ENCODE measurements at places on chromosomes 2 and 18.

- no peak for DNase-seq
Observed at GRCh38 chr18:78304192-78305164, 675.1 kb upstream of the SALL3 start.

- DNase-seq: no peak
Observed at GRCh38 chr2:215930505-215931253, 82.7 kb downstream of the MREG start.

- peak; percentile 35 for DNase-seq
Observed at GRCh38 chr2:163401481-163401880, 334.3 kb downstream of the FIGN start.

DNA sequence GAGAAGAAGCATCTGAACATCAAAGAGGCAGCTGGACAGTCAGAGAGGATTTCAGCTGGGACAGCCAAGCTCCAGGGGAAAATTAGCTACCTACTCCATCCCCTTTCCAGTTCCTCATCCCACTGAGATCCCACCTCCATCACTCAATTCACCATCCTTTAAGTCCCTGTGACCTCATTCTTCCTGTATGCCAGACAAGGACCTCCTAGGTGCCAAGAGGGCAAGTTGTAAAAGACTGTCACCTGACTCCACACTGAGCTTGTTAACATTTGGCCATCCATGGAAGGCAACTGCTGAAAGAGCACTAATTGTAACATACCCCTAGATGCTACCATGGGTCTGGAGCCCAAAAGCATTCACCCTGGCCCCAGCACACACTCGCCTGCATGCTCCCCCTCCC is 97.8 kb downstream of the KYNU start:
- no peak for DNase-seq

DNA sequence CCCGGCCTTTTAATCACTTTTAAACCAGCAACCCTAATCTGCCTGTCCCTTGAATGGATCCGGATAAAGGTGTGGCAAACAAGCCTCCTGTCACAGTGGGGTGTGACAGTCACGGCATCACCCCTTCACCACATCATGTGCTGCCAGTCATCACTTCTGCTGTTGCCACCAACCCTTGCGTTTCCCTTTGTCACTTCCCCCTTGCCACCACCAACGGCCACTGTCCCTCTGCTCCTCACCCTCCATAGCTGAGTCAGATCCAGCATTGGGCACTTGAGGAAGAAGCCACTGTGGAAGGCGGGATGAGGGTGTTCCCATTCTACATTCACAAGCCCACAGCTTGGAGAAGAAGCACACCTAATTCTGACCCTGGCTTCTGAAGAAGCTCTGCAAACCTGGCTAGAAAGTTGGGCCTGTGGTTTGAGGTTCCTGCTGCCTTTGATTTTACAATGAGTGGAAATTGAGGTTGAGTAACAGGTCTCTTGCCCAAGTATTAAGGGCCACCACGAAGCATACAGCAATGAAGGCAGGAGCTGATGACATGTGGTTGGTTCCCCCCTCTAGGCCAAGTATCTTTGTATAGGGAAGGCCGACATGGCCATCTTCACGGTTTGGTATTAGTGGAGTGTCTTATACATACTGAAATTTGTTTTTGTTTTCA is 22.9 kb upstream of the DARS1 start:
- no peak for DNase-seq

- DNase-seq: no peak
Observed at GRCh38 chr2:111062417-111062816, 58.3 kb upstream of the BCL2L11 start.

GRCh38 chr18:1147730-1148129 is 243.1 kb downstream of the ADCYAP1 start:
- no peak for DNase-seq

DNA sequence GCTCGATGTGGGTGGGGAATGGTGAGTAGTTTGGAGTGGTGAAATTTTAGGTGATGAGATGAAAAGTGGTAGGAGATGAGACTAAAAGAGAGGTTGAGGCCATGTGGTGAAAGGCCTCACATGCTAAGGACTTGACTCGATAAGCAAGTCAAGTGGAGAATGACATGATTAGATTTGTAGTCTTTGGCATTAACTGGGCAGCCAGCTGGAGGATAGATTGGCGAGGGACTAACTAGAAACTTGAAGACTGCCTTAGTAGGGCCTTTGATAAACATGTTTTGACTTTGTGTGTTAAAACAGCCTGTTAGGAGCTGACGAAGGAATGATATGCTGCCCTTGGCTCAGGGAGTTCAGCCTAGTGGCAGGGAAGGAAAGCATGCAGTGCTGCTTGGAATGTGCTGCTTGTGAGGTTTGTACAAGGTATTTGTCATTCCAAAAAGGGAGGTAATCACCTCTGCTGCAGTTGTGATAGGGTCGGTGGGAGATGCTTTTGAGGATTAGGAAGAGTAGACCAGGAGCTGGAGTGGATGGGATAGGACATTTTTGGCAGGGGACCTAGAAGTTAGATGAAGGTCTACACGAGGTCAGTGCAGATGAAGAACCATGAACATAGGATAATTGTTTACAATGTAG is 22.0 kb downstream of the PHLPP1 start:
- no peak for DNase-seq

DNA sequence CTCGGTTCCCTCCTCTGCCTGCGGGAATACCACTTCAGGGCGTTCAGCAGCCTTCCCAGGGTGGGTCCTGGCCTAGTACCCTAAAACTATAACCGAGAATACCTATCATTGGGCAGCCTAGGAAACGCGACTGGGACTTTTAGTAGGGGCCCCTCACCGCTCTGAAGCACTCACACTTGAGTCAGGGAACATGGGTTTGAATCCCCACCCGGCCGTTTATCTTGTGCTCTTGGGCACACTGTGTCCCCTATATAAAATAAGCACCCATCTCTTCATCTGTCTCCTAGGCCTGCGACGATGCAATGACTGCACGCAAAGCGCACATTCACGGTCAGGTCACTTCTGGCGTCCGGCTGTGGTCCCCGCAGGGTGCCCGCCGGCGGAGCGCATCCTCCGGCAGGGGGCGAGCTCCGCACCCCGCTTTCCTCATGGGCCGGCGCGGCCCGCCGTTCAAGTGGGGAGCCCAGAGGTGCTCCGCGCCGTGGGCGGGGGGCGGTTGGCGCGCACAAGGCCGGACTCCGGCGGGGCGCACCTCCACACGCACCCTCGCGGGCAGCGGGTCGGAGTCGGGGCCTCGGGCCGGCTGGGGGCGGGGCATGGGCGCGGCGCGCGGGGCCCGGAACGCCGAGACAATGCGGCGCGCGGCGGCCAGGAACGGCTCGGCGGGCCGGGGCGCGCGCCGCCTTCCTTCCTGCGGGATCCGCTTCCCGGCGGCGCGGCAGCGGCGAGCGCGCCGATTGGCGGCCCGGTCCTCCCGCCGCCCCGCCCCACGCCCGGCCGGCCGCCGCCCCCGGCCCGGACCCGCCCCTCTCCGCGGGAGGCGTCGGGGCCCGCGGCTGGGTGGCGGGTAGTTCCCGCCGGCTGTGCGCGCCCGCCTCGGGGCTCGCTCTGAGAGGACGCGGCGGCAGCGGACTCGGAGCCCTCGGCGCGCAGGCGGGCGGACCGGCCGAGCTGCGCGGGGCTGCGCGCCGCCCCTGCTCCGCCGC is at the start of gene ASAP2:
Gene ASAP2 (plus strand): TSS at position 850 of the 986 bp plus-strand sequence. CDS start 293 bp downstream, outside the sequence.
- peak; percentile 70 for DNase-seq

All from endothelial cell of umbilical vein (primary cell).